Activated CD4-positive, alpha-beta T cell treated with anti-CD3 and anti-CD28 coated beads for 48 hours (primary cell): ENCODE measurements at places on chromosomes 1 and 21.

DNA sequence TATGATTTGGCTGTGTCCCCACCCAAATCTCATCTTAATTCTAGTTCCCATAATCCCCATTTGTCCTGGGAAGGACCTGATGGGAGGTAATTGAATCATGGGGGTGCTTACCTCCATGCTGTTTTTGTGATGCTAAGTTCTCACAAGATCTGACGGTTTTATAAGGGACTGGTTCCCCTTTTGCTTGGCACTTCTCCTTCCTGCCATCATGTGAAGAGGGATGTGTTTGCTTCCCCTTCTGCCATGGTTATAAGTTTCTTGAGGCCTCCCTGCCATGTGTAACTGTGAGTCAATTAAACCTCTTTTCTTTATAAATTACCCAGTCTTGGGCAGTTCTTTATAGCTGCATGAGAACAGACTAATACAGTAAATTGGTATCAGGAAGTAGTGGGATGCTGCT is 114.1 kb downstream of the ZNF648 start:
- no peak for DNase-seq

DNA sequence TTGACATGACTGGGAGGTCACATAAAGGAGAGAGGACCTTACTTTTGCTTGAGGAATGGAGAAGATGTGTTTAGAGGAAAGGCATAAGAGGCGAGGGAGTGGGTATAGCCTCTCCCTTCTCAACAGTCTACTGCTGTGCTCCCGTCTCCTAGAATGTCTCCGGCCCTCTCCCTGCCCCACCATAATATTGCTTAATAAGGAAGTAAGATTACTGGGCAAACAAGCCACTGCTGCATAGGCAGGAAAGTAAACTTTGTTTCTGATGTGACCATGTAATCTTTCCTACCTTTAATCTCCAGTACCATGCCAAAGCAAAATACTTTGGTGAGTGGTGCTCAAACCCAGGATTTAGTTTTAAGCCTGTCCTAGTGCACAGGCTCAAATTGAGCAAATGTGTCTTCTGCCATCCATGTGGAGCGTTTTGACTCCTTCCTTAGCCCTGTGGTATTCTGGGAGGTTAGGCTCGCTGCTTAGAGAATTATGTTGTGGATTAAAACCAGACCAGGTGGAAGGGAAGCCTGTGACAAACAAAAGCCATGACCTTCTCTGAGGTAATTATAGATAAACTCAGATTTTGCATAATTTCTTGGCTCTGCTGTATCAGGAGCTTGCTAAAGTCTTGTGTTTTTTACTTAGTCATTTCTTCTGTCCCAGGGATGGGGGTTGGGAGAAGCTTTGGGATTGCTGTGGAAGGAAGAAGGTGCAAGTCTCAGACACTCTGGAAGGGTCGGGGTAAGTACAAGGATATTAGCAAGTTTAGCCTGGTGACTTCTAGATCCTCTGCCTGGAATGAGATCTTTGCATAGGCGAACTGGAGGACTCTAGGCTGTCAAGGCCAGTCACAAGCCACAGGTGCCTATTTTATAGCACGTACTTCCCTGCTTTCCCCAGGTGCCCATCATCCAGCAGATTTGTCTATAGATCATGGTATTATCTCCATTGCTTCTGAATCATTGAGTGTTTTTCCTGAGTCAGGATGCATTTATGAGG is 34.5 kb upstream of the DIPK1A start:
- DNase-seq = no peak

DNA sequence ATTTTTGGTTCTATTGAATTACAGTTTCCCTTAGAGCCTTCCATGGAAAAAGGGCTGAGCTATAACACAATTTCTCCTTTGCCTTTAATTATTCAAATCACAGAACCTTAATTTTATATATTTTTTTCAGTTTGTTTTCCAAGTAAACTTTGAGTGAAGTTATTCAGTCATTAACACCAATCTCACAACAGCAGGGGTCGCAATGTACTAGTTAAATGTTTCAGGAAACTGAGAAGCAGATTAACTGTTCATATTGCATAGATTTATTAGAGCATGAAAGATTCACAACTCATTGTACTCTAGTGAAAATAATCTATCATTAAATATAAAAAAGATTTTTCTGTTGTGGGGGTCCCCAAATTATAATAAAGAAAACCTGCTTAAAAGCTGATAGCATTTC is 64.1 kb downstream of the KIFAP3 start:
- peak; percentile 10 for DNase-seq

DNA sequence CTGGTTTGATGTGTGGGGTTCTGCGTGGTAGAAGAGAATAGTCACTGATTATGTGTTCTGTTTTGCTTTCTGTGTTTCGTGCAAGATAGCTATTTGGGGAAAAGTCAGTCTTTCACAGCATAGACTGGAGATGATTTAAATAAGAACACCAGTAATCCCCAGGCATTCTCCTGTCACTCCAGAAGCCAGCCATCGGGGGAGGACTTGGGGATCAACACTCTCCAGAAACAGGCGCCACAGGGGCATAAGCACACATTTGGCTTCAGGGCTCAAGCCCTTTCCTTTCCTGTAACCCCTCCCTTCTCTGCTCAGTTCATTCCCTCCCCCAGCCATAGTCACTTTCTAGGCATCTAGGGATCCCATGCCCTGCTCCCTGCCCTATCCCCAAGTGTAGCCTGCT is 97.3 kb upstream of the BEND5 start:
- DNase-seq = no peak

DNA sequence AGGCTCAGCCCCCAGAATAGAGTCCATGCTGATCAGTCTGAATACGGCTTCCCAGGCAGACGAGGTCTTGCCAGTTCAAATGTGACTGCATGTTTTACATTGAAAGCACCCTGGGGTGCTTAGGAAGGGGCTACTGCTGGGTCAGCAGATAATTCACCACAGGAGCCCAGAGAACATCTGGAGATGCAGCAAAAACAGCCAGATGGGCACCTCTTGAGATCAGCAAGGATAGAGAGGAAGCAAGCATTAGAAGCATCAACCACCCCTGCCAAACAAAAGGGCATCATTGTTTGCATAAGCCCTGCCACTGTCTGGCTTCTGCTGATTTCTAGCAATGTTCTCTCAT is 403.1 kb downstream of the RRAGC start:
- DNase-seq = no peak

DNA sequence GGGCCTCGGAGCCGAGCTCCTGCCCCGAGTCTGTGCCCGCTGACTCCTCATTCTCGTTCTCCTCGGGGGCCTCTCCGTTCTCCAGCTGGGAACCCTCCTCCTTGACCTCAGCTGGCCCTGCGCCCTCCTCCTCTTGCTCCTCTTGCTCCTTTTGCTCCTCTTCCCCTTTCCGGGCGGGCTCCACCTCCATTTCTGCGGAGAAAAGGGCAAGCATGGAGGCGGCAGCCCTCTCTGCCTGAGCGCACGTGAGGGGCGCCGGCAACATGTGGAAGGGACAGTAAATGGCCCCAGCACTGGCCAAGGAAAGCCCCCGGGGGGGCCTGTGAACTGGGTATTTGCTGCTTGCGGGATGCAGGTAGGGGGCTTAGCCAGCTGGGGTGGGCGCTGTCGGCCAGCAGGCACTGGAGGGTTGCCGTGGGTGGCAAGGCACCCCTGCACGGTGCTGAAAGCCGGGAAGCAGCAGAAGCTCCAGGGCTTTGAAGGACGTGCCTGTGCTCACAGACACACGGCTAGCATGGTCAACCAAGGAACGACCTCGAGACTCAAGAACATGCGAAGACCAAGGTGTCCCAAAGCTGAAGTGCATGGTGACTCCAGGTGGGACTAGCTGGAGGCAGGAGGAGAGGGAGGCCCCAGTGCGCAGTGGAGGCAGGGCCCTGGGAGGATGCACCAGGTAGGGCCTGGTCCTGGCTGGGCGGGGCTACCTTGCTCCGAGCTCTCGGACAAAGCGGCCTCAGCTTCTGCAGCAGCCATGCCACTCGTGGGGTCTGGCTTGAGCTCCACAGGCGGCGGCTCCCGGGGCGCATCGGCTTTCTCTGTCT is 30.7 kb downstream of the ZBTB17 start:
- DNase-seq = no peak

DNA sequence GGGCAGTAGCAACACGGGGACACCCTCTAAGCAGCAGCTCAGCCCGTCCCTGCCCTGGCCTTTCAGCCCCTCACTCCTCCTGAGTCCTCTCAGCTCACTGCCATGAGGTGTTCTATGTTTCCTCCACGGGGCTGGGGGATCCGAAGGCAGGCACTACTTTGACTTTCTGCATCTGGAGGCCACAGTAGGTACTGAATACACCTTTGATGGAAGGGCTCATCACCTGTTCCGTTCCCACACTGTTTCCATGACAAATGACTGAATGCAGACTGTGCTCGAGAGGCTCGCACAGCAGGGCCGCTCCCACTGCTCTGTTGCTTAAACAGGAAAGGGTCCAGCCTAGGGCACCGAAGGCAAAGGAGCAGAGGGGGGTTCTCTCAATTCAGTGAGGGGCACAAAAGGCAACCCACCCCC is 77.6 kb upstream of the DNAH14 start:
- DNase-seq = no peak
